ENCODE measurements at places on chromosomes 2 and 18.

DNA sequence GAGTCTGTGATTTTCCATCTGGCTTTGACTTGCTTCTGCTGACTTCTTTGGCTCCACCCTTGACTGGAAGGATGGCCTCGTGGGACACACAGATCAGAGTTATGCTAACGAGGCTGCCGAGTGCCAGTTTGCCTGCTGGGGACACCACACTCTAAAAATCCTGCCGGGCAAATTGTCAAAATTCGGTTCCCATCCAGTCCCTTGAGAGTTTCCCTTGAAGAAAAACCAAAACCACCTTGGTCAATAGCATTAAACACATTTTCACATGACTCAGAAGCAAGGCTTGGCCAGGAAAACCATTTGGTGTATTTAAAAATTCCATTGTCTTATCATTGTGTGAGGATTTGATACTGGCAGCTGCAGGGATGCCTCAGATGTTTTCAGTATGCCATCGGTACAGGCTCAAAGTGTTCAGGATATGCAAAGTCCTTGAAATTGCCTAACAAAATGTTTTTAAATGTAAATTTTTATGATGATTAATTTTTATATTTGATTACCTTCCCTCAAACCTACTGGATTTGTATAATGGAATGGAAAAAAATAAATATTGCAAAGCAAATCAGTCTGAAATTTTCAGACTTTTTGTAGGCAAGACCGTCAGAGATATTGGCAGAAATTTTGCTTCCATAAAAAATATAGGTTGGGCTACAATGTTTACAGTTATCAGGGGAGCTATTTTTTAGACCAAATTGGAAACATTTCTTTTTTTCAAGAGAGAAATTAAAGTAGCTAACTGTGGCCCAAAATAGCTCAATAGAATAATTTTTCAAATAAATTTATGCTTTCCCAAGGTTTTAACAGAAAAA, 41.6 kb downstream of the KCNE4 start:
- no peak for DNase-seq

DNA sequence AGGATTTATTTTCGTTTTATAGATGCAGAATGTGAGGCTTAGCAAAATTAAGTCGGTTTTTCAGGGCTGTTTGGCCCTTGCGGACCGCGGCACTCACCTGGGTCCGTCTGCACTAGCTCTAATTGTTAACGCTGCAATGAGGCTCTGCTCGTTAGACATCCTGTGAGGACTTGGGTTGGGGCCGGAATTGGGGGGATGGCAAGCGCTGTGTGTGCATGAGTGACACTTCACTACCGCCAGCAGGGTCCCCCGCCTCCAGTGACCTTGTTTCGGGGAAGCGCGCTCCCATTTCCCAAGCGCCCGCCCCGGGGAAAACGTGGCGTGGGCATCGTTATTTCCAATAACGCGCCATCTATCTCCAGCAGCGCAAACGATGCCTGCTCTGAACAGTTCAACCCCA, 54.2 kb downstream of the KCNG2 start:
- DNase-seq = no peak

DNA sequence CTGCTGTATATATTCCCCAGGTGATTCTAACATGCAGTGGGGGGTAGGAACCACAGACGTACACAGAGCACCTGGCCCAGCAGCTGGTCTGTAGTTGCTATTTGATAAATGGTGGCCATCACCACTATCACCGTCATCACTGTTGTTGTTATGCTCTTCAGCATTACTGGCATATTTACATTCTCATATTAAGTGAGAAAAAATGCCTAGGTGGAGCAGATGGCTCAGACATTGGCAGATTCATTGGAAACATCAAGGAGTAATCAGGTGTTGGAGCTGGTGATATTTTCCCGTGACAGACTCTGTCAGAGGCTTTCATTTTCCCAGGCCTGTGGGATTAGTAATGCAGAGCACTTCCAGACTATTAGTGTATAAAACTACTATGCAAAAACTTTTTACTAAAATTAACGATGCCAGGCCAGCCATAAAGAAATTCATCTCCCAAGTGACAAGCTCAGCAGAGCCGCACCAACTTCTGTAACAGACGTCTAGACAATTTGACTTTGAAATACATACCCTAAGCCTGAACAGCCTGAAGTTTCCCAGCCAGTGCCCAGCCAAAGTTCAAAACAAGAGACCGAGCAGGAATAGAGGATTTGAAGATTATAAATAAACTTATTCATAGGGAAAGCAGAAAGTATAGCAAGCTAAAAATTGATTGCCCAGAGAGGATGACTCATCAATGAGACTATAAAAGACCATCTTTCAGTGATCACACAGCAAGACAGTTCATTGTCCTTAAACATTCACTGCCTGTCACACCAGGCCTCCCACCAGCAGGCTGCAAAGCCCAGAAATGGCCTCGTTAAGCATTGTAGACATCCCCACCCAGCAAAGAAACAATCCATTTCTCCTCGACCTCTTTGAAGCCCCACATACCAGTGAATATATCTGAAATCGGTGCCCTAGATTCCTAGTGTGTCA, 247.4 kb upstream of the CHAC2 start:
- no peak for DNase-seq

DNA sequence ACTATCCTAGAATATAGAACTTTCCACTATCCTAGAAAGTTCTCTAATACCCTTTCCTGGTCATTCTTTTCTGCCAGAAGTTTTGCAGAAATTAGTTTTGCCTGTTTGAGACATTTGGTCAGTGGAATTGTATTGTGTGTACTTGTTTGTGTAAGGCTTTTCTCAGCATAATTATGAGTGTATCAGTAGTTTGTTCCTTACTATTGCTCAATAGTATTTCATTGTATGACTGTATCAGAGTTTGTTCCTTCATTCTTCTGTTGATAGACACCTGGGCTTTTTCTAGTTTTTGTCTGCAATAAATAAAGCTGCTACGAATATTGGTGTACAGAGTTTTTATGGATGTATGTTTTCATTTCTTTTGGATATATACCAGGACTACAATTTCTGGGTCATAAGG, 27.2 kb downstream of the CCDC138 start:
- DNase-seq = no peak

GRCh38 chr2:205188239-205189138, 493.8 kb upstream of the NRP2 start:
- no peak for DNase-seq

- DNase-seq = no peak
Measured at GRCh38 chr2:188441288-188441947, 149.7 kb downstream of the GULP1 start.

DNA sequence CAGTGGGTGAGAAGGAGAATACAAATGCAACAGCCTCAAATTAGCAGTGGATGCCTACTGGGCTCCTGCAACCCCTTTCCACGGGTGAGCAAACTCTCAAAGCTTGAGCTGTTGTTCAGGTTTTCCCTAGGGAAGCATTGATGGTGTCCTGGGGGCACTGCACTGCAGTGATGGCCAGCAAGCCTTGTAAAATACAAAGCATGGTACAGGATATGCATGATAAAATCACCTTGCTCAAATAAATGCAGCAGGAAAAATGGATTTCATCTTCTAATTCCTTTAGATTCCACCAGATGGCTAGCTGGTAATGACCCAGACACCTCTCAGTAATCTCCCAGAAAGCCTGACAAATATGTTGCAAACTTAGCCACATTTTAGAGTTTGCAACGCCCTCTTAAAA, 698.2 kb downstream of the TRIB2 start:
- DNase-seq = no peak

GRCh38 chr2:29627279-29627711, 294.1 kb downstream of the ALK start:
- no peak for DNase-seq

- no peak for DNase-seq
Measured at GRCh38 chr2:105361102-105361889, 24.0 kb downstream of the C2orf49 start.

DNA sequence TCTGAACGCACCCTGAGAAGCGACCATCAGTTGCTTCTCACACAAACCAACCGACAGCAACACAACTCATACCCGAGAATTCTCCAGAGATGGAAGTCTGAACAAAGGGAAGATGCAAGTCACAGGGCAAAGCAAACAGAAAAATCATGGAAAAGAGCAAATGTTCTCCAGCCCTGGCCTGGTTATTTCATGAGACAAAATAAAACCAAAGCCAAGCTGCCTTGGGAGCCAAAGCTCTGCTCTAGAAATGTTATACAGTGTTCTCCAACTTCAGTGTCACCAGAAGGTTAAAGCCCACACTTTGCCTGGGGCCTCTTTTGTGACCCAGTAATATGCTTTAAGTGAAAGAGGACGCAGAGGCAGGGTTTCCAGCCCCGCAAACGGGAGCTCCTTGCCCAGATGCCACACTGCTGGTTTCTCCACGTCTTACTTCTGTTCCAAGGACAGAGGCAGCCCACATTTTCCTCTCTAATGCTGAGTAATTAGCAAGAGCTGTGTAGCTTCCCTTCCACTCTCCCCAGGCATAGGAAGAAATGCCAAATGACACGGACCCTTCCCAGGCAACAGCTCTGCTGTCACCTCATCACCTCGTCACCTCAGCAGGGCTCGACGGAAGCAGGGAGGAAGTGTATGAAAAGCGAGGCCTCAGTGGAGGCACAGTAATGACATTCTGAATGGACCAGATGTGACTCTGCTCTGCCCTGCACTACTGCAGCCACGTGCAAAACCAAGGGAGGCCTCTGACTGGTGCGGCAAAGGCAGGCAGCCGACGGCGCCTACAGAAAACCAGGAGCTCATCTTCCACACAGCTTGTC, 64.7 kb downstream of the FBXO15 start:
- DNase-seq = no peak

DNA sequence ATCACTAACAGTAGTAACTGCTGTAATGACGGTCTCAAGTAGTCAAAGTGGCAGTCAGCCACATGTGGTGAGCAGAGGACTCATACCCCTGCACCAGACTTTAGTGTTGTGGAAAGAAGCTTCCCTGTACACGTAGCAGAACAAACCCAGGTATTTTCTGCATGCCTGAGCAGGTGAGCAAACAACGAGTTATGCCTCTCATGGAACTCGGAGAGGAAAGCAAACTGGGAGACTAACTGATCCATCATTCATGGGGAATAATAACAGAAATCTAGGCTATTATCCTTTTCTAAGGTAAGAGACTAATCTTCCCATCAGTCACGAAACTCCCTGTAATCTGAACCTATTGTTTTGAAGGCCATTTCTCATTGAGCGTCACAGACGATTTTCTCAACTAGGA, 1495.2 kb upstream of the NXPH2 start:
- no peak for DNase-seq

- no peak for DNase-seq
Measured at GRCh38 chr2:147631294-147631693, 213.5 kb upstream of the ACVR2A start.

GRCh38 chr2:191451116-191451515, 205.9 kb downstream of the MYO1B start:
- no peak for DNase-seq

GRCh38 chr2:220393711-220394110, 766.3 kb downstream of the SLC4A3 start:
- DNase-seq = no peak

- no peak for DNase-seq
Measured at GRCh38 chr2:228532233-228532632, 350.7 kb upstream of the SPHKAP start.

- no peak for DNase-seq
Measured at GRCh38 chr2:33304032-33304864, 172.2 kb upstream of the RASGRP3 start.

DNA sequence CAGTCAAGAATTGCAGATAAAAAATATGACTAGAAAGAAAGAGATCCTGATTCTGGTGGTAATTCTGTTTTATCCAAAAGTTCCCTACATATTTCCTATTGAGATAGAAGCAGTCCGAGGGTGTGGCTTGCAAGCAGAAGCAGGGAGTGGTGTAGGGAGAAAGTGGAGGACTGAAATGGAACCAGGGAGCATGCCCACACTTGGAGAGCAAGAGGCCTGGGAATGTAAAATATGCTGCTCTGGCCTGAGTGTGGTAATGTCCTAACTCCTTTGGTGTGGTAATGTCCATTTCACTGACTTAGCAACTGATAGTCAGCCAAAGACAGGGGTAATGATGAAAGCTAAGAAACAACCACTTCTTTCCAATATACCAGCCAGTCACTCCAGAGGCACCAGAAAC, 30.1 kb upstream of the FMNL2 start:
- DNase-seq = no peak

DNA sequence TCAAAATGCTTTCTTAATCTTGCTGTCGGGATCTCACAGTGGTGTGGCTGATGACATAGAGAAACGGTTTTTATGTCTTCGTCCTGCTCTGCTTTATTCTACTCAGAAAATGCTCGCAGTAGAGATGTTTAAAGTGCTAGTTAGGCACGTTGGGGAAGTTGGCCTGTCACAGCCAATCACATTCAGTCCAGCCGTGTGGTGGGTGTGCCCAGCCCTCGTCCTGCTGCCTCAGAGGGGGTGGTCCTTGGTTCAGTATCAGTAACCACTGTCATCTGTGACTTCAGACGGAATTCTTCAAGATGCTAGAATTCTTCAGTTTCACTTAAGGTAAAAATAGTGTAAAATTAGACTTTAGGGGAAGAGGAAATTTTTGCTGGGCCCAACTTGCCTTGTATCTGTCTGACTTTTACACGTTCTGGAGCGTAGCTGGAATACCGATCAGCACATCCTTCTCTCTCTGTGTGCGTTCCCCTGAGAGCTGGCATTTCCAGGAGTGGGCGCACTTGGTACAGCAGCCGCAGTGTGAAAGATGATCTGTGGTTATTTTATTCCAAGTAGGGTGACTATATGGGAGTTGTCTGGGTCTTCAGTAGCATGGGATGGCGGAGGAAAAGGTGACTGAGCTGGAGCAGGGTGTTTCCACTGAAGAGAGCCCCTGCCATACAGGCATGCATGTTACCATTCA, 18.5 kb downstream of the TRAF3IP1 start:
- no peak for DNase-seq
